ENCODE measurements at places on chromosomes 11 and 22. TPM values are rescaled to one million over a fixed set of nuclear protein-coding genes. Genes with fewer than 3 reads are reported as not detected.

SPATA19 gene
- total RNA-seq: not detected

RANBP1 gene
- 684 TPM for total RNA-seq

LRRC55 gene
- total RNA-seq: not detected

SCGB2A2 gene
- total RNA-seq: not detected

KCNQ1OT1 gene
- total RNA-seq: 0.36 TPM

SLC6A5 gene
- total RNA-seq: not detected

IL18 gene
- total RNA-seq: not detected

MOV10L1 gene
- 0.29 TPM for total RNA-seq

BATF2 gene
- total RNA-seq: 0.84 TPM

KRTAP5-10 gene
- not detected for total RNA-seq

SPI1 gene
- total RNA-seq: not detected

RDX gene
- total RNA-seq: 100 TPM
